Kidney epithelial cell (primary cell): ENCODE measurements at places on chromosomes 7 and 10. TPM values are rescaled to one million over a fixed set of nuclear protein-coding genes. Genes with fewer than 3 reads are reported as not detected.

DNA sequence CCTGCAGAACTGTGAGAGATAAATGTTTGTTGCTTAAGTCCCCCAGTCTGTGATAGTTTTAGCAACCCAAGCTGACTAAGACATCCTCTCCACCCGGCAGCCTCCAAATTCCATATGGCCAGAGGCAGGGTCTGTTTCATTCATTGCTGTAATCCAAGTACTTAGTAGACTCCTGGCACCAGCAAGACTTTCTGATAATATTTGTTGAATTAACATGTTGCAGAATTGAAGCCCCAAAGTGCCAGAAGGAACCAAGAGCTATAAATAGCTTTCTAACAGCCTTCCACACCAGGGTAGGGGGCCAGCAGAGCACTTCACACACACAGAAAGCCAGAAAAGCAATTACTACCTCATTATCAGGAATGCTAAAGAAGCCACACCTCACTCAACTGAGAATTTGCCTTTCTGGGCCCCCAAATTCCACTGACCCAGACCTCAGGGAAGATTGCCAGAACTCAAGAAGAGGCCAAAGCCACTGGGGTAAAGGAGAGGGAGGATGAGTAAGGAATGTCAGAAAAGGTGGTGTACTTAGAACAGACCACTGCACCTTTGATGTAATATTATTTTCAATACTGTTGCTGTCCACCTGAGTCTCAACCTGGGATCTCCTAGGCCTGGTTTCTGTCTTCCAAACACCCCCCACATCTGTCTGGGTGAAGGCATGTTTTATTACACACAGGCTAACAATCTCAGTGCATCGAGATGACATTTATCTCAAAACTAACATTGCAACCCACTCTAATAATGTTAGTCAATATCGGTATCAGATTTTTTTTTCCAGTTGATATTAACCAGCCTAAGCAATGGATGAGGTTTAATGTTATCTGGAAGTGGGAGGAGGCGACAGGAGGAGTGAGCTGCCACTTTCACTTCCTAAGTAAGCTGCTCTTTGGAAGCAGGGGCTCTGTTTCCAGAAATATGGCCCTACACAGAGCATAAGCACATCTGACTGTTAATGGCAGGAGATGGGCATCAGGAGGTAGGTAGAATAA is 5.5 kb downstream of the NOD1 start:
- no peak for DNase-seq

GRCh38 chr7:2610466-2610865 is 21.3 kb upstream of the TTYH3 start:
- no peak for DNase-seq

GRCh38 chr10:5512881-5513612 is 11.7 kb upstream of the CALML3 start:
- no peak for DNase-seq

- DNase-seq: no peak
These were observed 115.6 kb downstream of the TSPAN12 start for GRCh38 chr7:120742372-120742771.

- no peak for DNase-seq
These were observed 6.8 kb downstream of the CYP26A1 start for GRCh38 chr10:93080350-93081046.

DNA sequence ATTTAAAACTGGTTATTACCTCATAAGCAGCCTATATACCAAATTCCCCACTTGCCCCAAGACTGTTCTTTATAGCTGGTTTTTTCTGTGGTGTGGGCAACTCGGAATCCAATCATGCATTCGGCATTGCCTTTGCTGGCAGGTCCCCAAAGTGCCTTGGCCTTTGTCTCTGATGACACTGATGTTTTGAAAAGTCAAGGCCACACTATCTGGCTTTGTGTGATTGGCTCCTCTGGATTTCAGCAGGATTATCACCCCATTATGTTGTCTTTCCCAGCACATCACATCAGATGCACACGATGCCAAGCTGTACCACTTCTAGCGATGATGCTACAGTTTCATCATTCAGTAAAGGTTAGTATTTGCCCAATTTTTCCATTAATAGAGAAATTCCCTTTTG is 97.7 kb downstream of the USP6NL start:
- DNase-seq: no peak

CADPS2 gene
- 6.8 and 8.8 TPM in 2 replicates for total RNA-seq

VWDE gene
- total RNA-seq: 1.4 and 3.3 TPM in 2 replicates

DNA sequence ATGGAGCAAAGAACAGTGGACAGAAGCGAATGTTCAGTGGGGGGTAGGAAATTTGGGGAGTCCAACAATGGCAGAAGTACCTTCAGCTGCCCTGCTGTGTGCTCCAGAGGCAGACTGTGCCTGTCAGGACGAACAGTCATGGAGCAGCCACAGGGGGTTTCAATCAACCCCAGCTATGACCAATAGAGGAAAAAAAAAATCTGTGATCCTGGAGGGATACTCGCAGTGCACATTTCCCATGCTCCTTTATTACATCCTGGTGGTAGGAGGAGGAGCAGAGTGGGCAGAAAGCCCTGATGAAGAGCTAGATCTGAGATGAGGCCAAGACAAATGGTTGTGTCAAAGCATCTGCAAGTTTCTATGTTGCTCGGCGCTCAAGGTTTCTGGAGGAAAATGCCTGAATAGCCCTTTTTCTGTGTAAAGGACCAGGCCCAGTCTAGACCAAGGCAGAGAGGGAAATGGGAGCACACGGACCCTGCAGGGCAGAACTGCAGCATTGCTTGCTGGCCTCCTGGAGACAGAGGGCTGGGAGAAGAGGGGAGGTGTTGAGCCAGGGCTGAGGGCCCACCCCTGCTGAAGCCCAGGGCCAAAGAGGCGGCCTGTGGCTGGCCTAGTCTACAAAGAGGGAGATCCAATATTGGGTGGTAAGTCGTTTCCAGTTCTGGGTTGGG is 201.5 kb downstream of the GRID1 start:
- no peak for DNase-seq

GARIN1A gene
- total RNA-seq: 0.17 and 0.68 TPM in 2 replicates

ADAM12 gene
- total RNA-seq: 21.9 and 30.0 TPM in 2 replicates

GRCh38 chr7:130273081-130273932 is 6.6 kb downstream of the CPA2 start:
- DNase-seq: peak; percentile 31
